ENCODE measurements at places on chromosomes 5 and 9.

GRCh38 chr5:149578896-149579295, 2.4 kb upstream of the ARHGEF37 start:
- no peak for DNase-seq

- DNase-seq, result no peak
Measured at GRCh38 chr5:75051217-75051751, 1.1 kb downstream of the GCNT4 start.

GRCh38 chr5:76391014-76391413, 12.1 kb upstream of the IQGAP2 start:
- no peak for DNase-seq

DNA sequence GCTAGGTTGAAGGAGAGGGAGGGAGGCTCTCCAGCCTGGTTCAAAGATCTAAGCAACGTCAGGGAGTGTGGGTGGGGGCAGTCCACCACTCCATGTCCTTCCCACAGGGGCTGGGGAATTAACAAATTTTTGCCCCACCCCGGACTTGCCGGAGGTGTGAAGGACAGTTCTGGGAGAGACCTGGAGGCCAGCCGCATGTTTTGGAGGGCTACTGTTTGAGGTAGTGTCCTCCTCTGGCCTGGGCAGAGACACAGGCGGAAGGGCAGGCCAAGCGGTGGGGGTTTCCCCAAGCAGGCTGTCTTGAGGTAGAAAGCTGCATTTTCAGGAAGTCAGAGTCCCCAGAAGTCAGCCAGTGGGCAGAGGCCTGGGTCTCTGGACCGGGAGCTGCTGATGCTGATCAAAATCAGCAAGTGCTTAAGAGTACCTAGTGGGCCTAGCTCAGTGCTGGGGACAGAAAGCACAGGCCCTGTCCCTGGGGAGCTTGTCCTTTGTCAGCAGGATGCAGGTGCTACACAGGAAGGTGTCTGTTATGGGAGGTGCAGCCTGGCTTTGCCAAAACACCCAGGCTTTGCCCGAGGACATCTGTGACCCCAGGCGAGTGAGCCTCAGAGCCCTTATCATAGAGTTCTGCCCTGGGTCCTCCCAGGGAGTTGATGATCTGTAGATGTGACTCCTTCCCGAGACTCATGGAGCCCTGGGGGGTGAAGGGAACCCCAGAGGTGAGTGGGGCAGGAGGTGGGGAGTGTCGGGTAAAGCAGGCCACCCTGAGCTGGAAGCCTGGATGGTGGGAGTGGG, 18.5 kb downstream of the JADE2 start:
- no peak for DNase-seq

DNA sequence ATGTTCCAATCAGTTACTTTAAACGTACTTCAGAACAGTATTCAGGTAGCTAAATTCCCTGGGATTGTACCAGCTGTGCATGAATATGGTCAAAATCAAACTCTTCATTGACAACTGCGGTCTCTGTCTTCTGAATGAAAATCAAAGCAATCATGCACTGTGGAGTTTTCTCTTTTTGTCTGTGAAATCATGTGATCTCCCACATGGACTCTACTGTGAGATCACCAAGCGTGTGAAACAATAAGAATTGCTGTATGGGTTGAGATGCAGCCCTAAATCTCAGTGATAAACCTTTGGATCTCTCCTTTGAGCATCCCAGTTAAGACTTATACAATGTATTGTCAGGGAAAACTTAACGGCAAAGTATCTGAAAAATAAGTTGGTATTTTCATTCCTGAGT, 6.1 kb downstream of the NRG2 start:
- no peak for DNase-seq

GRCh38 chr9:33320568-33321261, 30.4 kb downstream of the NFX1 start:
- no peak for DNase-seq

DNA sequence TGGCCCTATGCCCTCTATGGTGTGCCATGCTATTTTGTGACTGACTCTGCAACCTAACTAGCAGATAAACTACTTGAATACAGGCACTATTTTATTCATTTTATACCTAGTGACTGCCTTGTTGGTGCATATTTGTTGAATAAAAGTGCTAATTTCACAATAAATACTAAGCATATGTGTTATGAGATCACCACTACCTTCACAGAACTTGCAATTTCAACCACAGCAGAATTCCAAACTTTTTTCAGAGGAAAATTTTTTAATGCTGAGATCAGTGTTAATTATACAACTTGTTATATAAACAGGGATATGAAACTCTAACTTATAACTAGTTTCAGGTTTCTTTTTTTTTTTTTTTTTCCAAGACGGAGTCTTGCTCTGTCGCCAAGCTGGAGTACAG, 94.8 kb downstream of the NR3C1 start:
- no peak for DNase-seq

GRCh38 chr9:76177931-76178330, 216.3 kb downstream of the RFK start:
- no peak for DNase-seq

DNA sequence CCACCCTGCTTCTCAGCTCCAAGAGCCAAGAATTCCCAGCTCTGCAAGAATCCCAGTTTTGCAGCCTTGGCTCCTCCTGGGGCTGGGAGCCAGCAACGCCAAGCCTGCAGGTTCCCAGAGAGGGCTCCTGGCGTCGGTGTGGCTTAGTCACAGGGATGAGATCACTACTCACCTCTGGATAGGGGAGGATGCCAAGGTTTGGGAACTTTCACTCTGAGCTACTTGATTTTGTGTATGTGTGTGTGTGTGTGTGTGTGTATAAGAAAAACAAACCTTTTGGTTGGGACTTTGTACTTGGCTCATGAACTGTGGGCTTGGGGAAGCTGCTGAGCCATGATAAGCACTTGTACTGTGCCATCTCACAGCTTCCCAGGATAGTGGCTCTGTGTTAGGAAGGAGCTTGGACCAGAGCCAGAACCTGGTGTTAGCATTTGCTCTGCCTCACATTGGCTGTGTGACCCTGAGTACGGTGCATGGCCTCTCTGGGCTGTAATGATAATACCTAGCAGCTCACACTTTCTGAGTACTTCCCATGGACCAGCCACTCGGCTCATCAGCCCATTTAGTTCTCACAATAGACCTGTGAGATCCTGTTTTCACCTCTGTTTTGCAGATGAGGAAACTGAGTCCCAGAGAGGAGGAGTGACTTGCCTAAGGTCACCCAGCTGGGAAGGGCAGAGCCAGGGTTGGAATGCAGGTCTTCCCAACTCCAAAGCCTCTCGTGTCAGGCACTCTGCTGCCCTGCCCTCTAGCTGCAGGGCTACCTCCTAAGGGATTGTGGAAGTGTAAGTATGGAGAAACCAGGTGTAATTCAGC, 41.4 kb upstream of the DAB2IP start:
- DNase-seq, result no peak

DNA sequence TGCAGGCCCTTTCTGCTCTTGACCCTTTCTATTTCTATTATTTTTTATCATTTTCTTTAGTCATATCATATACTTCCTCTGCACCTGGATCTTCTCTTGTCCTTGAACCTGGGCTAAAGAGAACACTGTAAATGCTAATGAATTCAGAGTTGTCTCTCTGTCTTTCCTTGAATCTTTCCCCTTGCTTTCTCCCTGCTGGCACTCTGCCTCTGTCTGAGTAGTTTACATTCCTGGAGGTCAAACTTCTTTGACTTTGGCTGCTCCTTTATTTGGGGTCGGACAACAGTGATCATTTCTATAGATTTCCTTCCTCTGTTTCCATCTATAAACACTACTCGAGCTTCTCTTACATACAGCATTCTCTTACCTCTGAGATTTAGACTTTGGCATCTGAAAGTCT, 47.1 kb downstream of the IZUMO3 start:
- no peak for DNase-seq

DNA sequence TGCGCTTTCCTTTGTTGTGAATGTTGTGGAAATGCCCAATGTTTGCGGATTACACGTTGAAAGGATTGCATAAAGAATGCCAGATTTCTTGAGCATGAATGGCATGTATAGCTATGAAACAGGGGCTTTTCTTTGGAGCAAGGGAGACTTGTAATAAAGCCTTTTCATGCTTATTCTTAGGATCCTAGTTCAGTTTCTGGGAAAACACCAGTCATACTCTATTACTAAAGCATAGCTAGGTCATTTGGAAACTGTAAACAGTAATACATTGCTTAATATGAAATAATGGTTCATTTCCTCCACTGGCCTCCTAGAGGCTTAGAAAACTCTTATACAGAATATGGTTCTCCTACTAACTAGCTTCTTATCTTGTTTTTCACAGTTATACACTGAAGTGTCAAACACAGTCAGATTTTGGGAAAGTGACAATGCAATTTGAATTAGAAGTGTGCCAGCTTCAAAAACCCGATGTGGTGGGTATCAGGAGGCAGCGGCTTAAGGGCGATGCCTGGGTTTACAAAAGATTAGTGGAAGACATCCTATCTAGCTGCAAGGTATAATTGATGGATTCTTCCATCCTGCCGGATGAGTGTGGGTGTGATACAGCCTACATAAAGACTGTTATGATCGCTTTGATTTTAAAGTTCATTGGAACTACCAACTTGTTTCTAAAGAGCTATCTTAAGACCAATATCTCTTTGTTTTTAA, 104.2 kb downstream of the MELK start:
- no peak for DNase-seq

- DNase-seq, result no peak
Measured at GRCh38 chr5:139652788-139653241, 4.7 kb downstream of the CXXC5 start.

All from stimulated activated CD8-positive, alpha-beta memory T cell treated with anti-CD3 and anti-CD28 coated beads, Interleukin-4, amount 100 ng/mL, for 24 hours (primary cell).